ENCODE measurements at places on chromosomes 3 and 15.

DNA sequence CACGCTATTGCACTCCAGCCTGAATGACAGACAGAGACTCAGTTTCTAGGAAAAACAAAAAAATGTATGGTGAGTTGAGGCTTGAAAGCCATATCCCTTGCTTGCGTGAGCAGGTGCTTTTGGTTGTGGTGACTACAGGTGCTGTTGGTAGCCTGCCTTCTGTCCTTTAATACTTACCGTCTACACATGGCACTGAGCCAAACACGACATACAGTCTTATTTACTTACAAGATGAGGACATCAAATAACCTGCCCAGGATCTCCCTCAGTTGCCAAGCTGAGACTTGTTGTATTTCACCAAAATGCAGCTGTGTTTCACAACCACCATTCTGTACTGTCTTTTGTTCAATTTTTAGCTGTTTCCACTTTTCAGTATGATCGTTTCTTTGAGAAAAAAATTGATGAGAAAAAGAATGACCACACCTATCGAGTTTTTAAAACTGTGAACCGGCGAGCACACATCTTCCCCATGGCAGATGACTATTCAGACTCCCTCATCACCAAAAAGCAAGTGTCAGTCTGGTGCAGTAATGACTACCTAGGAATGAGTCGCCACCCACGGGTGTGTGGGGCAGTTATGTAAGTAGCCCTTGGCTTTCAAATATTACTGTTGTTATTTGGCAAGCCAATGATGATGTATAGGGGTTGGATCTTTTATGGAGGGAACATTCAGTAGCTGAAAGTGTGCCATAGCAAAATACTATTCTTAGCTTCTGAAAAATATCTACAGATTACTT lies 6.5 kb downstream of the ALAS1 start:
- no peak for DNase-seq

- DNase-seq = no peak
Measured at GRCh38 chr3:170442947-170443346, 24.3 kb downstream of the CLDN11 start.

GRCh38 chr3:71504250-71505036 lies 79.1 kb downstream of the FOXP1 start:
- no peak for DNase-seq

DNA sequence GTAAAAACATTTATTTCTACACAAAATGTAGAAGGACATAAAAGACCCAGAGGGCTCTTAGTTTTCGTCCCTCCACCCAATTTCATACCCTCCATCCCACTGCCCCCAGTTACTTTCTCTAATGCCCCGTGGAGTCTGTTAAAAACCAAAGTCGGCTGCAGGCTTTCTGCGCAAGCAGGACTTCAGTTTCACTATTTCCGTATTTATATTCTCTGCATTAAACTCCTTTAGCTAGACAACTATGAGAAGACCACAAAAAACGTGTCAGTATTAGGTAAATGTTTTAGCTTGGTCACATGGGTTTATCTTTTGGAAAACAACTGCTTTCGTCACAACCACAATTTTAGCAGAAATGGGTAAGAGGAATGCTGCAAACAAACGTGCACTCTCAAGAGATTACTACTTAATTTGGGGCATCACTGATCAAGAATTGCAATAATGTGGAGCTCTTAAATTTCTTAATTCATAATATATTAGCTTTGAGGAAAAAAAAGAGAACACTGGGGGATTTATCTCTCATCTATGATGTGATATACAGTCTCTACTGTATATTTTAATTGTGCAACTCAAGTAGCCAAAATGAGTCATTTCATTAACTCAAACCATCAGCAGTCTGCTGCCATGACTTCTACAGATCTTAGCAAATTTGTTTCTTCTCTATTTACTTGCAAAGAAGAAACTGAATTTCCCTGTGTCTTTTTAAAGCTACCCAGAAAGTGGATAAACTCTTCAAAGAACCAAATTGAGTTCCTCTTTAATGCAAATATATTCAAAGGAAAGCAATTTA lies 740 bp upstream of the NSMCE3 start:
- DNase-seq = no peak

- no peak for DNase-seq
Measured at GRCh38 chr3:111979434-111980038, 710 bp downstream of the ABHD10 start.

Measured in heart right ventricle (tissue), 16 donors.